ENCODE measurements at places on chromosomes 12 and 14.

DNA sequence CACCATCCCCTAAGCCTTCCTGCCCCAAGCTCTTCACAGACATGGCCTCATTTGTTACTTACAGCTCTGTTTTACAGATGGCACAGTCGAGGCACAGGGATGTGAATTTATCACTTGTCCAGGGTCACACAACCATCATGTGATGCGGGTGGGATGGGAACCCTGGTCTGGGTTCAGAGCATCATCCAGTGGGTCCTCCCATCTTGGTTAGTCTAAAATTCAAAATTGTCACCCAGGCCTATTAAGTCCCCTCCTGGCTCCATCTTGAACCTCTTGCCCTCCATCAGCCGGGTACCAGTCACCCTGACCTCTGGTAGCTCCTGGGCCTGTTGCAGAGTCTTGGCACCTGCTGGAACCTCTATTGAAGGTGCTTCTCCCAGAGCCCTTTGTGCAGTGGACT, 52.9 kb downstream of the ACACB start:
- DNase-seq: no peak

DNA sequence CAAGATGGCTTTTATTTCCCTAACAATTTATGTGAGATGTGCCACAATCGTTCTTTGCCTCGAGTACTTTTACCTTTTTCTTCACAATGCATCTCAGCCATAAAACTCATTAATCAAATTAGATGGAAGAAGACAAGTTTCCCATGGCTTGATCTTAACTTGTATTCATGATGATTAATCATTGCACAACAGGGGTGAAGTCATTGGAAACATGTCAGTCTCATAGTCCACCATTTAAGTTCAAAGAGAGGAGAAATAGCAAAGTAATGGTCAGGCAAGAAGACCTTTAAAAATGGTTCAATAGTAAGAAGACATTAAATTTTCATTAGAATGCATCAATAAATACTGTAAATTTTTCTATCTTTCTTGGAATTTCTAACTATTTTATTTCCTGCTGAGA, 136.3 kb downstream of the FOXG1 start:
- no peak for DNase-seq

DNA sequence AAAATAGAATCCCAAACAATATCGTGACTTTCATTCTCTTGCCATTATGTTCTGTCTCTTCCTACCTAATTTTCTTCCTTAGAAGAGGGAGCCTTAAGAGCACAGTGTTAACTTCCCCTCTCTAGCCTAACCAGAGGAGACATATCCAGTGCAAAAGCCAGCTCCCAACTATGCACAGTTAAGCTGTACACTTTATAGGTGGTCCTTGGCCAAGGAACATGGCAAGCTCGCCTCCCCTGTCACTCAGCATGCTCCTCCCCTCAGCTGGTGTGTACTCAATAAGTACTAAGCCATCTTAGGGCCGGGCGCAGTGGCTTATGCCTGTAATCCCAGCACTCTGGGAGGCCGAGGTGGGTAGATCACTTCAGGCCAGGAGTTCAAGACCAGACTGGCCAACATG, 255.1 kb upstream of the TMPO start:
- DNase-seq: no peak

DNA sequence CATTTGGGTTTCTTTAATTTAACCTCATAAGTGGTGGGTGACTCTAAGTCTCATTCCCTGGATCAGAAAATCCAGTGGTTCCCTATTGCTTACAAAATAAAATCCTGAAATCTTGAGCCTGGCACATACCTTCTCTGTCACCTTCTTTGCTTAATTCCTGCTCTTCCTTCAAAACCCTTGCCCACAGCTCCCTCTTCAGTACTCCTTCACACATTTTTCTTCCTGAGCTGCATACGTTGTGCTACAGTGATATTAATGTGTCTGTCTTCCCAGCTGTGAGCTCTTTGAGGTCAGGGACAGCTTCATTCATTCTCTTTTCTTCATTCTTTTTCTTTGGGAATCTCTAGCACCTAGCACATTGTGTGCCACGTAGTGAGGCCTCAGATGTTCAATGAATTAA, 9.5 kb downstream of the TSPAN11 start:
- no peak for DNase-seq

DNA sequence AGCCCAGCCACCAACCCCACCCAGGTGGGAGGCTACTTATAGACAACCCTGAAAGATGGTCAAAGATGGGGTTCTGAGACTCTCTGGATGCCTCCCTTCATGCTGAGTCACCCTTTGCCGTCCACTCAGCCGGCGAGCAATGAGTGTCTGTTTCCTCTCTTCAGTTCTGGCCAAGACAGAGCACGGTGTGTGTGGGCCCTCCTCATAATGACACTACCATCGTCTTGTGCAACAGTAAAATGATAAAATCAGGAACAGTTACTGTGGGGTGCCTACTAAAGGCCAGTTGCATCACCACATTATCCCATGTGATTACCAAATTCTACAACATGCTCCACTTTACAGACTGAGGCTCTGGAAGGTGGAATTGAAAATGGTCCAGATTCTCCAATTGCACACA, 7.0 kb upstream of the BDKRB1 start:
- no peak for DNase-seq

- DNase-seq: no peak
These were observed 26.5 kb downstream of the TECPR2 start for GRCh38 chr14:102389246-102389645.
